Esophagus squamous epithelium (tissue), 5 donors: ENCODE measurements at places on chromosomes 6 and 20.

DNA sequence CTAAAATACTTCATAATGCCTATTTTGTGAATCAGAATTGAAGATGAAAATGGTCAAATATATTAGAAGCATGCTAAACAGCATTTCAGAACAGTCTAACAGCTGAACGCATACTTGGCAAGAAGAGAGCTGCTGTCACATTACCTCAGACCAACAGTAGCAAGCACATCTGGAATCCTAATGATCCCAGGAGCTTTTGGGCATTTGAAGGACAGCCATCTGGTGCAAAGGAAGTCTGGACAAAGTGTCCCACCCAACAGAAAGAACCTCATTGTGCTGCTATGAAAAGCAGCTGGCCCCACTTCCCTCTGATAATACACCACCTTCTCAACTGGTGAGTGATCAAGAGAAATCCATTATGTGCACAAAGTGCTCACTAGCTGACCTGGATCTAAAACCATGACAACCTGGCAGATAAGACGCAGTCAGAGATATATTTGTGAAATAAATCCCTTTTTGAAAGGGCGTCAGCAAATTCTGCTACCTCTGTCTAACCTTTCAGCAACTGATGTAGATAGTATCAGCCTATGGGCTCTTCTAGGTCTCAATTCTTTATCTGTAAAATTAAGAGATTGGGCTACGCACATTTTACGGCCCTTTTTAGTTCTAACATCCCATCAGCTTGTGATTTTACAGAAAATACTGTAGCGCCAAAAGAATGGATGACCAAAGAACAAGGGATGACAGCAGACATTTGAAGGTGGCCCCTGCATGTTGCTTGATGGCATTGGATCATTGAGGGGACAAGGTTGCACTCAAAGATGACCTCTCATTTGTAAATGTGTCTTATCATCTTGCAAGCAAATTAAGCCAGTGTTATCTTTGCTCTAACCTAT is 78.7 kb downstream of the SGK1 start:
- no peak for DNase-seq

- DNase-seq: no peak
Measured at GRCh38 chr20:20979934-20980333, 126.2 kb downstream of the LINC00237 start.

DNA sequence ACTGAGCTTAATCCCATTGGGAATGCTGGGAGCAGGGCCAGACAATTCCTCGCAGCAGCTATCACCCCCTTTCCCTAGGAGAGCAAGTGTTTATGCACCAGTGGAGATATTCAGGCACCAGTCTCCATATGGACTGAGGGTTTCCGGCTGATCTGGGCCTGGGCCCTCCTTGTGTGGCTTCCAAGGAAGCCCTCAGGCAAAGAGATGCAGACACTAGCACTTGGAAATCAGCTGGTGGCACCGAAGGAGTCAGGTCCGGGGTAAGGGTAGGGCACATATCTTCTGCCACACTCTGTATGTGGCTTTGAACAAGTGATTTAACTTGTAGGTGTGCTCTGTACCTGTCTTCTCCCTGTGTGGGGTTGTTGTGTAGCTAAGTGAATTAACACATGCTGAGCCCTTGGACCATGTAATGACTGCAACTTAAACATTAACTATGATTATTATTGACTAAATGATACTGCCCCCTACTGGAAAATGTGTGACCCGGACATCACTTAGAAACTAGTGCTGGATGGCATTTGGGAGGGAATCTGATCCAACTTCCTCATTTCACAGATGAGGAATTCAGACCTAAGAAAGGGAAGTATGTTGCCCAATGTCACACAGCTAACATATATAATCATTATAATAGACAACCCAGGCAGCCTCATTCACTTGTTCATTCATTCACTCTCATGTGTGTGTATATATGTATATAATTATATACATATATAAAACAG is 19.3 kb upstream of the WFDC2 start:
- no peak for DNase-seq

DNA sequence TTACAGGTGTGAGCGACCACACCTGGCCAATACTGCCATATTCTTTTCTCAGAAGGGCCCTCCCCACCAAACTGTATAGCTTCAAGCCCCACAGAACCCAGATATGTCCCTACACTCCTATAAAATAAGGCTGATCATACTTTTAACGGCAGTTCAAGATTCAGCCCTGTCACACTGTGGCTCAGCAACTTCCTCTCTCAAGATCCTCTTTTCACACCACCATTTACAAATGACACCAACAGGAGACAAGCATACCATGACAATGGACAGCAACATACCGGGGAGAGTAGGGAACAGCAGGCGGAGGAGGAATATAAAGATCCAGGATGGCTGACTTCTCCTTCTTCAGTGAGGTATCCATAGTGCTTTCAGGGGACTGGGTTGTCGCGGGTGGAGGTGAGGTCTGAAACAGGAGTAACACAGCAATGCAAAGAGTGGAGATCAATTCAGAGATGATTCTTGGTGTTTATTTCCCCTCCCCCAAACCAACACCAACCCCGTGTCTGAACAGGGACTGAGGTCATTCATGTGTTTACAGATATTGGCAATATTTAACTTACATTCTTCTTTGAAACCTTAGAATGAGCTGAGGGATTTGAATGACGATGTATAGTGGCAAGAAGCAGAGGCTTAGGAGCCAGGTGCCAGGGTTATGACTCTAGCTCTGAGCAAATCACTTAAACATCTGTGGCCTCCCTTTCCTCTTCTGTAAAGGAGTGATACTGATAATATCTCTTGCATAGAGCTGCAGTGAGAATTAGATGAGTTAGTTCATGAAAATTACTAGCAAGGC is 57.6 kb upstream of the IPCEF1 start:
- no peak for DNase-seq

DNA sequence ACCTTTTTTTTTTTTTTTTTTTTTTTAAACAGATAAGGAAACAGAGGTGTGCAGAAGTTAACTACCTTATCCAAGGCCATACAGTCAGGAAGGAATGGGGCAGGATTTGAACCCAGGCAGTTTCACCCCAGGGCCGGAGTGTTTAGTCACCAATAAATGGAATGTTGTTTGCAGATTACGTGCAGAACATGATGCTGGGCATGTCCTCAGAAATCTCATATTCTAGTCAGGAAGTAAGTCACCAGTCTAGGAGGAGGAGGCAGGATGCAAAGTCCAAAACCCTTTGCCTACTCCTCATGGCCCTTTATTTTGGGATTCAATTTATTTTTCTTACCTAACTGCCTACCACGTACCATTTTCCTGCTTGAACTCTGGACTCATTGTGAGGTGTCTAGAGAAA is 57.1 kb upstream of the LRRC1 start:
- no peak for DNase-seq
